ENCODE measurements at places on chromosomes 6 and 20.

DNA sequence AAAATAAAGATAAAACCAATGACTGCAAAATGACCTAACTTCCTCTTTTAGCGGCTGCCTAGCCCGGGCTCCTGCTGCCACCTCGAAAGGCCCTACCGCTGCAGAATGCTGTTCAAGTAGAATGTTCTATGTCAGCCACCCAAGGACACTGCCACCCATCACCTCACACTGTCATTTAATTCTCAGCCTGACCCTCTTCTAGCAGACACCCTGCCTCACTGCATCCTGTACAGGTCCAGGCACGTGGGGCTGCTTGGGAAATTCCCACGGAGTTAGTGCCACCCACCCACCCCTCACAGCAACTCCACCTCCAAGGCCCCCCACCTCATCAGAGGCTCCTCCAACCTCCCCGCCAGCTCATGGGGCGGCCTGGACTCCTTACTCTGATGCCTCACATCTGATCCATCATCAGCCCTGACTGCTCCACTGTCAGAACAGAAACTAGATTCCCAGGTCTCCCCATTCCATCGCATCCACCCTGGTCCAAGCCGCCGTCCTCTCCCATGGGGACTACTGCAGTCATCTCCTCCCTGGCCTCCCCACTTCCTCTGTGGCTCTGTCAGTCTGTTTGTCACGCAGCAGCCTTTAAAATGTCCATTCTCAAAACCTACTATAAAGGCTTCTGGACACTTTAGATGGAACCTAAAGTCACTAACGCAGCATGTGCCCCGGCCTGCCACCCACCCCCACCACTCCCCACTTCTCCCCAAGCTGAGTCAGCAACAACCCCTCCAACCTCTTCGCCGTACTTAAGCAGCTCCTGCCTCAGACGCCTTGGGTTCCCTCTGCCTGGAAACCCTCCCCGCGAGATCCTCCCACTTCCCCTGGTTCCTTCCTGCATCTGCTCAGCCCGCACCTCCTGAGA is 17.0 kb downstream of the NFATC2 start:
- DNase-seq, result peak; percentile 29

DNA sequence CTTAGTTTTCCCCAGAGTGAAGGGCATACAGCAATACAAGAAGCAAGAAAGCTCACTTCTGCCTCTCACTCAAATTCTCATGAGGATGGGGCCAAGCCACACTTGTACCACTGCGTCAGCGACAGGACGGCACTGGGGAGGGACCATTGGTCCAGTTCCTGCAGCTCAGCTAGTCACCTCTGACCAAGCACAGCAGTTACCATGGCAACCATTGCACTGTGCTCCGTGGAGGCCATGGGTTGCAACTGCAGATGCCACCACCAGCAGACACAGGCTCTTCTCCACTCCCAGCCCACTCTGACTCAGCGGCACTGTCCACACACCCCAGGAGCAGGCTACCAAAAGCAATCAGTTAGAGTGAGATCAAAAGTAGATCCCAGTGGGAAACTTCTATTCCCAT is 441.1 kb upstream of the ARID1B start:
- no peak for DNase-seq

DNA sequence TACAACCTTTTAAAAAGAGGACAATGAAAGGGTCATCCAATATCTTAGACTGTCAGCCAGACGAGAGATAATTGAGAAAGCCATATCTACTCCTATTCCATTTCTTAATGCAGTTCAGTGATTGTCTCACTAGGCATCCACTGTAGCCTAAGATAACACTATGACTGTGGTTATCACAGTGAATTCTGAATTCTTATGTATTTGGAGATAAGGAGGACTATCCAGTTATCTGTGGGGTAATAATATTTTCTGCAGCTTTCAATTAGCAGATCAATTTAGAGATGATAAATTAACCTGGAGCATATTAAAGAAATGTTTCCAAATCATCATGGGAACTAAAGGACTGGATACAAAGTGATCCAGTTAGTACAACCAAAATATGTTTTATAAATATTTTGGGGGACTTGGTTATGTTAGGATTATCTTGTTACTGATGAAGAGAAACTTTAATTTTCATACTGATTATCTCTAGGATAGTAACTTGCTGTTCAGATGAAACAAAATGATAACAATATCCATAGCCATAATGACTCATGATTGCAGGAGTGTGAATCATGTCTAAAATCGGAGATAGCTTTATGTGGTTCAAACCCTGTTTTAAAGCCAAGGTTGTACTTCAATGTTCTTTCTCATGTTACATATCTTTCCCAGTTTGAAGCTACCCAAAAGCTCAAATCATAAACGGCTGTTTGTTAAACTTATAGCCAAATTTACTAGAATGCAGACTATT is 1152.0 kb downstream of the HACE1 start:
- no peak for DNase-seq

DNA sequence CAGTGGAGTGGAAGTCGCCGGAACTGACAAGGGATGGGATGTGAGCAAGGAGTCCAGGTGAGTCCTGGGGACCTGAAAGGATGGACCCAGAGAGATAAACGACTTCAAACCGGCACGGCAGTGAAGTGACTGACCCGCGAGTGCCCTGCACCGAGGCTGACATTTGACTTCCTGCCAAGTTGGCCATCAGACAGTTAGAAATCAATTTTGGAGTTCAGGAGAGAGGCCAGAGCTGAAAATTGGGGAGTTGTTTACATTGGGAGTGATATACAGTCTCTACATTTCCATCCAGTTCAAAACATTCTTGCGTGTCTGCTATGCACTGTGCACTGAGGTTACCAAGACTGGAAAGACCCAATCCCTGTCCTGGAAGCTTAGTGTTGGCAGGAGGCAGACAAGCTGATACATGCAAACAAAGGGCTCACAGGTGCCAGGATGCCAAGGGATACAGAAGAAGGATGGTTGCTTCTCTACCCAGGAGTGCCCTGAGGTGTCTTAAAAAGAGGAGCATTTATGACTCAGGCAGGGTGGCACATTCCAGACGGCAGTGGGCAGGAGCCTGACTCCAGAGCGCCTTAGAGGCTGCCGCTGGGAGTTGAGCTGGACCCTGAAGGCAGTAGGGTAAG is 186.6 kb downstream of the MTHFD1L start:
- no peak for DNase-seq

- DNase-seq, result no peak
Measured at GRCh38 chr20:4252005-4252404, 236.6 kb upstream of the RNF24 start.

DNA sequence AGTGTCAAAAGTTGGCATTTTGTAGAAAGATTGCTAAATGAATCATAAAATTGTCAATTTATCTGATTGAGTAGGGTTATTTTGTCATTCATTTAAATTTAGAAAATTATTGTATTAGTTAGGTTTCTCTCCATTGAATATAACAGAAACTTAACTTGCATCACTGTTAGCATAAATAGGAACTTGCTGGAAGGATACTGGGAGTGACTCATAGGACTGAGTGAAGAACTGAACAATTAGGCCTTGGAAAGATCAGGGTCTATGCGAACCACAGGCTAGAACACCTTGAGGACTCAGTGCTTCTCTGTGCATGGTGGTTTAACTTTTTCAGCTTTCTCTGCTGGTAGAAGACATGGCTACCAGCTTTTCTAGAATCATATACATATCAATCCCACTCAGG is 67.7 kb upstream of the IFNGR1 start:
- no peak for DNase-seq
